ENCODE measurements at places on chromosomes 12 and 14. TPM values are rescaled to one million over a fixed set of nuclear protein-coding genes. Genes with fewer than 3 reads are reported as not detected.

The MUCL1 gene
- total RNA-seq = not detected

GRCh38 chr12:90965204-90965603 lies 10.2 kb upstream of the CCER1 start:
- no peak for DNase-seq

- no peak for DNase-seq
Measured at GRCh38 chr14:59538936-59539335, 37.7 kb downstream of the CCDC175 start.

DNA sequence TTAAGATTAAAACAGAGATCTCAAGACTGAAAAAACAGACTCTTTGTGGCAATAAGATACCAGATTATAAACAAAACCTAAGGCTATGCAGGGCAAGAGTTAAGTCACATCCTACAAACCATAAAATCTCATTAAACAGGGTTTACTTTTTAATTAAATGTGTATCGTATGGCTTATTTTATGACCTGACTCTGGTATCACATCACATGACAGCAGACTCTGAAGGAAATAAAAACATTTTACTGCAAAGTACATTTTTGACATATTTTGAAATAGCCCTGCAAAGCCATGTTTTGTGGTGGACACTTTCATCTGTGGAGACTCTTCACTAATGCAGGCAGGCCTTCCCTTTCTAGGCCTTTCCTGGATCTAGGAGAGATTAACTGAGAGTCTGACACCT lies 327.6 kb upstream of the CLEC14A start:
- no peak for DNase-seq

- no peak for DNase-seq
Measured at GRCh38 chr14:61344437-61345150, 23.2 kb downstream of the PRKCH start.

DNA sequence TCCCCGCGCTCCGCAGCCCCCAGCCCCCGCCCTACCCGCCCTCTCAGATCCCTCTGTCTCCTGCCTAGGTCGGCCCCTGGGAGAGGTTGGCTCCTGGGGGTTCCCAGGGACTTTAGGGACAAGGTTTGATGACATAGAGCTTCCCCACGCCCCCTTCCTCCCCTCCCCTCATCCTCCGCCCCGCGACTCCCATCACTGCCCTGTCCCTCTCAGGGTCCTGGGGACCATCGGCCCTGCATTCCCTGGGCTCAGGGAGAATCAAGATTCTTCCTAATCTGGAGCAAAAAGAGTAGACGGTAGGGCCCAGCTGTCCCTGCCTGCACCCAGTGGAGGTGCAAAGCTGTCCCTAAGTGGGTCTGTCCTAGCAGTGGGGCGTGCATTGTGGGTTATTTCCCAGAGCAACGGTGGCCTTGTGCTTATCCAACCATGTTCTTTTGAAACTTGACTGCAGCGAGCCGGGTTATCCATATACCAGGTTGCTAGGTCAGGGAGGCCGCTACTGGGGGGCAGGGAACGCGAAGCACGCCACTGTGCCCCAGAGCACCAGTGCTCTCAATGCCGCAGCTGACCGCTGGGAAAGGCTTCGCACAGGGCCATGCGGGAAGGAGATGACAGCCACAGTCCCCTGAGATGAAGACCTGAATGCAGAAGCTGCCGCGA lies 124.4 kb upstream of the PRMT8 start:
- no peak for DNase-seq

DNA sequence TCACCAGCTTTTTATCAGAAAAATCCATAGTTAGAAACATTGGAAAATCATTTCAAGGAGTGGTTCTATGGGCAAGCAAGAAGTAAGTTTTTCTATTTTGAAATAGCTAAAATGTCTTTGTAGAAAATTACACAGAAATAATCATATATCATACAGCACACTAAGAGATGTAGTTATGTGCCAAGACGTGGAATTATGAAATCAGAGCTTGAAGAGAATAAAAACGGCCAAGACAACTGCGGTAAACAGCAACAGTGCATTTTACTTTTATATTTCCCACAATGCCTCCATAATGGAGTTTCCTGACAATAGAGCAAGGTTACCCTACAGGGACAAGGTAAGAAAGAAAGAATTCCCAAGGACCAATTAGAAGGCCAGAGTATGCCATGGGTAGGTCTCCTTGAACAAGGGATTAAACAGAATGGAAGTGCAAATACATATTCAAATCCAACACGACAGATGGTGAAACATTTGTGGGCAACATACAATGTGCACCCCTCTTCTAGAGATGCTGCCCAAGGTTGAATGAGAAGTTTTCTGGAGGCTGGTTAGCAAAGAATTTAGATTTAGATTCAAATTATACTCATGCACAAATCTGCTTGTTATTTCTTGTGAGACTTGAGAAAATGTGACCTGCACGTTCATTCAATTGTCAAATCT lies 76.1 kb upstream of the BTG1 start:
- no peak for DNase-seq

- DNase-seq = no peak
Measured at GRCh38 chr12:92464911-92465310, 237.9 kb upstream of the PLEKHG7 start.

DNA sequence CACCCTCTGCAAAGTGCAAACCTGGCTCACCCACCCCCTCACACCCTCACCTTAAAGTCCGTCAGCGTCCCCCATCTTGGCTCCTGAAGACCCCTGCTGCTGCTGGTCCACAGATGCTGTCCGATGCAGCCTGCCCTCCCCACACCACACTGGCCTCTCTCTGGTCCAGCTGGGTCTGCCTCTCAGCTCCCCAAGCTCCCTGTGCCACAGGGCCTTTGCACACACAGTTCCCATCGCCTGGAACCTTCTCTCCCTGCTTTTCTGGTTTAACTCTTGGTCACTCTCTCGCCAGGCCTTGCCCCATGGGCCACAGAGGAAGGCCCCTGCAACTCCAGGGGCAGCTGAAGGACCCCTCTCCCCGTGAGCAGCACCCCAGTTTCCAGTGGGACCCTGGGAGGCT lies 44.9 kb downstream of the TESC start:
- DNase-seq = no peak

- peak; percentile 66 for DNase-seq
Measured at GRCh38 chr12:114241973-114242434, 163.9 kb downstream of the TBX5 start.
